ENCODE measurements at places on chromosomes 6 and 20. TPM values are rescaled to one million over a fixed set of nuclear protein-coding genes. Genes with fewer than 3 reads are reported as not detected.

The BFSP1 gene
- 0.38 TPM for polyA plus RNA-seq

The ENTPD6 gene
- polyA plus RNA-seq = 9.9 TPM

The ULBP1 gene
- polyA plus RNA-seq = not detected

The SCUBE3 gene
- 2.1 TPM for polyA plus RNA-seq

The COL21A1 gene
- 7.7 TPM for polyA plus RNA-seq

The NELFE gene
- polyA plus RNA-seq = 18.1 TPM
